ENCODE measurements at places on chromosomes 5 and 9.

DNA sequence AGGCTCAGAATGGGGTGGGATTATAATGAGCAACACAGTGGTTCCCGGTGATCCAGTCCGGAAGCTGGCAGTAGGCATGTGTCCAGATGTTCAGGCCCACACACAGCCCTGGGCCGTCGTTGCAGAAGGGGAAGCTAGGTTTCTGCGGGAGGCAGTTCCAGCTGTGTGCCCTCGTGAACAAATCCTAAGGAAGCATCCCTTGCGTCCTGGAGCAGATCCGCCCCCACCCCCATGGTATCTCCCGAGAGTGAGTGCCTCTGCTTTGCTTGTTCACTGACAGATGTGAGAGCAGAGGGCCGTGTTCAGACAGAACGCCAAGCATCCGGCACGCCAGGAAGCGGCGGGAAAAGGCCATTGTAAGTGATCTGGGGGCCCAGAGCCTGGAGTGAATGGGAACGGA lies 104.8 kb downstream of the PDE6A start:
- no peak for DNase-seq

DNA sequence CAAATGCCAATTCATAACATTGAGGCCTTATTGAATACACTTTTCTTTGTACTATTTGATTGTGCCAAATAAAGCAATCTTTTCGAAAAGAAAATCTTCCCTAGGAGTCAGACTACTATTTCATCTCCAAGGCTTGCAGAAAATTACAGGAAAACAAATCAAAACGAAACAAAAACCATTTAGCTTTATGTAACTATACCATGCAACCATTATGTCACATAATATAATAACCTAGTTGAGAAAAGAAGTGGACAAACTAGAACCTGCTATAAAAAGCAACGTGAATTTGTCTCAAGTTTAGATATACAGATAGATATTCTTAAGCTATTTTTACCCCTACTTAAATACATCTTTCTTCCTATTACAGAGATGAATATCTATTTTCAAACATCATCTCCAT lies 18.0 kb downstream of the HTR4 start:
- no peak for DNase-seq

GRCh38 chr5:67047616-67048015 lies 149.0 kb downstream of the CD180 start:
- no peak for DNase-seq

DNA sequence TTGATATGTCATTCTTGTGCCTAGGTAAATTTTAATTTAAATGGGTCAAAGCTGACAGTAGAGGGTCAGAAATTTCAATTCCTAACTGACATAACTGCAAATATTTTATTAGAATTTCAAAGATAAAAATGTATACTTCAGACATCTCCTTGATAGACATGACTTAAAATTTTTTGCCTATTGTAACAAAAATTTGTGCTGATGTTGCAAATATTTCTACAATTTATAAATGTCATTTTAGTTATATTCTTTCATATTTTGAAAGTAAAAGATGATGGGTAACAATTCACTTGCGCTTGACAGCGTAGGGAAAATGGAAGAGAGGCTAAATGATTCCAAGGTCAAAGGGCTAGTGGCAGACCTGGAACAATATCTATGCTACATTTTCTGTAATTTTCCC lies 220.3 kb upstream of the ST8SIA4 start:
- no peak for DNase-seq

- no peak for DNase-seq
Observed at GRCh38 chr5:133985540-133986180, 17.2 kb upstream of the C5orf15 start.

GRCh38 chr9:18447131-18447530 lies 26.8 kb upstream of the ADAMTSL1 start:
- no peak for DNase-seq

DNA sequence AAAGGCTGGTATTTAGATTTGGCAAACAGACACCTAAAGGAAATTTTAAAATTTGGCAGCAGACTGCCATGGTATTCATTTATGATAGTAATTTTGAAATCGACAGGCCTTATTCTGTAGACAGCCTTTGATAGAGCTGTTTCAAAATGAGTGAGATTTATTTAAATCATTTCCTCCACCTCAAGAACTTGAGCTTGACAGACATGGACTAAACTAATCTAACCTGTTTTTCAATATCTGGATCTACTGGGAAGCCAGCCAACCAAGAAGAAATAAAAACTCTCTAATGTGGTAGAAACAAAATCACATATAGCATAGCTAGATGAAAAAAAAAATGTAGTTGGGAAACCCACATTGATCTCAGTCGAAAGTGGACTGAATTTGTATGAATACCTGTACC lies 56.9 kb upstream of the RASA1 start:
- no peak for DNase-seq

GRCh38 chr9:129774791-129775447 lies 22.1 kb upstream of the PTGES start:
- no peak for DNase-seq
